ACHN (cell line): ENCODE measurements at places on chromosomes 6 and 20.

GRCh38 chr20:20261159-20261558 lies 106.7 kb upstream of the INSM1 start:
- no peak for DNase-seq

DNA sequence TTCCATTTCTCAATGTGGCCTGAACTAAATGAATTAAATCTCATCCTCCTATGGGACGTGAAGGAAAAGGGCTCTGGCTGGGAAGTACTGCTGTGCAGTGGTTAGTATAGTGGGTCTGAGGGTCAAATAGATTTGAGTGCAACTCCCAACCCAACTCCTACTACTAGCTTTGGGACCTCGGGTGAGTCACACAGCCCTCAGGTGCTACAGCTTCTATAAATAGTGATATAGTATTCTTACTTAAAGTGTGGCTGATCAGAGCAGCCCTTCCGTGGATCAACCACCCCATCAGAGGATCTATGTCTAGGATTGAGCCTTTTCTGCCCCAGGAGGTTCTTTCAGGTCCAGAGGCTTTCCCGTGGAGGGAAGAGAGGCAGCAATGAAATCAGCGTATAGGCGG lies 904 bp upstream of the UST start:
- no peak for DNase-seq

DNA sequence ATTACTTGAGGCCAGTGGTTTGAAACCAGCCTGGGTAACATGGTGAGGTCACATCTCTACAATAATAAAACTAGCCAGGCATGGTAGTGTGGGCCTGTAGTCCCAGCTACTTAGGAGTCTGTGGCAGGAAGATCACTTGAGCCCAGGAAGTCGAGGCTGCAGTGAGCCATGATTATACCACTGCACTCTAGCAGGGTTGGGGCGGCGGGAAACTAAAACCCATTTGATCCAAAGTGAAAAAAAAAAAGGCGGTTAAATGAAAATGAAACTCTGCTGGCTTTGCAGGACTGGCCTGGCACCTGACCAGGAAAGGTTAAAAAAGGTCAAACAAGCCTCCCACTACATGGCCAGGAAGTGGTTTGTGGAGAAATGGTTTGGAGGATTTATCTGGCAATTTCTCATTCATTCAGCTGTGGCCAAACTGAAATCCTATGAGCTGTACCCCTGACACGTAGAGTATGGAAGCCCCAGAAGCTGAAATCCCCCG lies 36.6 kb downstream of the MTRES1 start:
- DNase-seq: peak; percentile 82

DNA sequence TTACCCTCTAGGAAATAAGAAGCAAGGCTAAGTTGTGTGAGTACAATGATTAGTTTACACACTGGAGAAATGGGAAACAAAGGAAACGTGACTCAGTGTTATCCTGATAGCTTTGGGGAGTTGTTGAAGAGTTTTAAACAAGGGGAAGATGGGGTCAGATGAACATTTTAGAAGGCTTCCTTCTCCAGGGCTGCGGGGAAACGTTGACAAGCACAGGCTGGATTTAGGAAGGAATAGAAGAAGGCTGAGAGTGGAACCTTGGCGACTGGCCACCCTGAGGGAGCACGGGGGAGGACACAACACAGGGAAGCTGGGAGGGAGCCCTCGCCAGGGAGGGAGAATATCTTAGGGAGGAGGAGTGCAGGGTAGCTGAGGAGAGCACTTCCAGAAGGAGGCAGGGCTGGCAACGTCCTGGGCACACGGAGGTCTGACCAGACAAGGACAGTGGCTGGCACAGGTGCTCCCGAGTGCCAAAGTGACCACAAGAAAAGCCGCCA lies 134.7 kb downstream of the AIG1 start:
- no peak for DNase-seq

GRCh38 chr6:72699159-72699558 lies 77.3 kb downstream of the KCNQ5 start:
- no peak for DNase-seq

DNA sequence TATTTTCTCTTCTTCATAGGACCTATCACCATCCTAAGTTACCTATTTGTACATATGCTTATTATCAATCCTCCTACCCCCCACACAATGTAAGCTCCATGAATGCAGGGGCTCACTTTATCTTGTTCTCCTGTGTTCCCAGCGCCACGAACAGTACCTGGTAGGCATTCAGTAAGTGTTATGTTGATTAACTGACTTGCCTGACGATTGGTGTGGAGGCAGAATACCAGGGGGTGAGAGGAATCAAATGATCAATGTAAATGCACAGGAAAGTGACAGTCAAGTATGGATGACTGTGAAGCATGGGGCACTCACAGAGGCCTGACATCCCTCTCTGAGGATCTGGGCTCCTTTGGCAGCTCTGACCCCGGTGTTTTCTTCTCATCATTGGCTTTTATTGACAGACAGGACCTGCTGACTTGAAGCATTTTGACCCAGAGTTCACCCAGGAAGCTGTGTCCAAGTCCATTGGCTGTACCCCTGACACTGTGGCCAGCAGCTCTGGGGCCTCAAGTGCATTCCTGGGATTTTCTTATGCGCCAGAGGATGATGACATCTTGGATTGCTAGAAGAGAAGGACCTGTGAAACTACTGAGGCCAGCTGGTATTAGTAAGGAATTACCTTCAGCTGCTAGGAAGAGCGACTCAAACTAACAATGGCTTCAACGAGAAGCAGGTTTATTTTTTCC lies 6.1 kb upstream of the IFT52 start:
- peak; percentile 93 for DNase-seq

DNA sequence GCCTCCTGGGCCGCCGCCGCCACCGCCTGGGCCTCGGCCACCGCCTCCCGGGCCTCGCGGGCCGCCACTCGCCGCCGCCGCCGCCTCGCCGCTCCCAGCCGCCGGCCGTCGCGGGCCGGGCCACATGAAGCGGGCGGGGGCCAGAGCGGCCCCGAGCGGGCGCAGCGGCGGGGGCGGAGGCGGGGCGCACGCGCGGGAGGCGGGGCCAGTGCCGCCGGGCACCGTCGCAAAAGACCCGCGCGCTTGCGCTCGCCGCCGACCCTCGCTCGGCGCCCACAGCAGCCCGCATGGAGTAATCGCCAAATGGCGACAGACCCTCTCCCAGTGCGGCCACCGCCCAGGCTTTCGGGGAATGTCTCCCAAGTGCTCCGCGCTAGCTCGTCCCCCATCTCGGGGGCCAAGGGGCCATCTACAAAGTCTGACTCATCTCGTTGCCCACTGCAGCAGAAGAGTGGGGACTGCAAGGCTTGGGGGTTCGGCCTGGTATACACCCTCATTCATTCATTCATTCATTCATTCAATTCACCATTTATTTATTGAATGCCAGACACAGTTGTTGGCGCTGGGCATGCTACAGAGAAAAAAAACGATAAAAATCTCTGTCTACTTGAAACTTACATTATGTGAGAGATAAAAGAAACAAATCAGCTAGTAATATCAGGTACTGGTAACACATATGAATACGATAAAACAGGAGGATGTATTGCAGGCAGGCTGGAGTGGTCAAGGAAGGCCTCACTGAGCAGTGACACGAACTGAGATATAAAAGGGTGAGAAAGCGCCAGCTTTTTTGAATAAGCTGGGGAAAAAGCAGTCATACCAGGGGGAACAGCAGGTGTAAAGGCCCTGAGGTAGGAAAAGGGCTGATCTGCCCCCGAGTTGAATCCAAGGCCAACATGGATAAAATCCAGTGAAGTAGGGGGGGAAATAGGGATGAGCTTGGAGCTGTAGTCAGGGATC lies at the start of gene B4GALT5:
Gene B4GALT5, minus strand, starts transcription at position 126 of the 960 bp plus-strand sequence. CDS start 188 bp downstream, outside the sequence.
- peak; percentile 72 for DNase-seq

DNA sequence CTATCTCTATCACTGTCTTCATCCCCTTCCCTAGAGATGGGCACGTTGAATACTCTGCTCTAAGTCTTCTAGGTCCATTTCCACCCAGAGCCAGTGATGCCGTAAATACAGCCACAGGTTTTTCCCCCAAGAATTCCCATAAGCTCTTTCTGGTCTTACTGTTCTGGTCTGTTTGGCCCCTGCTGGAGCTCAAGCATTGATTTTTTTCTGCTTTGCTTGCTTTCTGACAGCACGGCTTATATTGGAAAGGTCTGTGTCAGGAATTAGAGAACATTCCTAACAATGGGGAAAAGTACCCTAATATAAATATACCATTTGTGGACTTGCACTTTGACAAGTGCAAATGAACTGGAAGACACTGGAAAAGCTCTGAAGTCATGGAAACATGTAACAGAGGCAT lies 302.6 kb downstream of the TSHZ2 start:
- no peak for DNase-seq
